ENCODE measurements at places on chromosomes 4 and X. TPM values are rescaled to one million over a fixed set of nuclear protein-coding genes. Genes with fewer than 3 reads are reported as not detected.

The NCAPG gene
- total RNA-seq, result 2.6 TPM

The VMA21 gene
- 31.0 TPM for total RNA-seq

The MAGIX gene
- total RNA-seq, result 1.4 TPM

The ADGRL3 gene
- 0.09 TPM for total RNA-seq

Measured in smooth muscle cell of bladder (primary cell).